ENCODE measurements at places on chromosomes 2 and 18. TPM values are rescaled to one million over a fixed set of nuclear protein-coding genes. Genes with fewer than 3 reads are reported as not detected.

- DNase-seq: no peak
- no peak overlapping the region for H3K27ac ChIP-seq
- H3K4me1 ChIP-seq: no peaks in the 10 kb centered on the region
- no peaks in the 10 kb centered on the region for H3K36me3 ChIP-seq
- no peaks in the 10 kb centered on the region for H3K27me3 ChIP-seq
Measured at GRCh38 chr2:211248841-211249240, 692.4 kb downstream of the CPS1 start.

- H3K27ac ChIP-seq: no peak overlapping the region
- no peaks in the 10 kb centered on the region for H3K27me3 ChIP-seq
- H3K36me3 ChIP-seq: no peaks in the 10 kb centered on the region
- no peak overlapping the region for H3K4me3 ChIP-seq
Measured at GRCh38 chr2:190999949-191000665, 13.9 kb downstream of the STAT1 start.

WNT6 gene
- 1.9 TPM for total RNA-seq

DNA sequence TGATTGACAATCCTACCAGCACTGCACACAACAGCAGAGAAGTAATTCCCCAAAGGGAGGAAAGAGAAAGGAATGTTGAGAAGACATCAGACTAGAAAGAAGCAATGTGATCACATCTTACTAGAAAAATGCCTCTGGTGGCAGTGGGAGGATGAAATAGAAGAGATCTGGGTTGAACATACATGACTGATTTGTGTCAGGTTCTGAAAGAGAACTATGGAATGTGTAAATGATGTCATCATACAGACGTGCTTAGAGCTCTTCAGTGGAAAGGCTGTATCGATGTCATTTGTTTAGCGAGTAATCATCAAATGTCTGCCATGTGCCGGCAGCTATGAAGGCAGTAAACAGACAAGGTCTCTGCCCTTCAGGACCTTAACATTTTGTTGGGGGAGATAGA lies 24.9 kb downstream of the GORASP2 start:
- no peak for DNase-seq
- no peaks in the 10 kb centered on the region for H3K36me3 ChIP-seq
- H3K27me3 ChIP-seq: no peaks in the 10 kb centered on the region

DNA sequence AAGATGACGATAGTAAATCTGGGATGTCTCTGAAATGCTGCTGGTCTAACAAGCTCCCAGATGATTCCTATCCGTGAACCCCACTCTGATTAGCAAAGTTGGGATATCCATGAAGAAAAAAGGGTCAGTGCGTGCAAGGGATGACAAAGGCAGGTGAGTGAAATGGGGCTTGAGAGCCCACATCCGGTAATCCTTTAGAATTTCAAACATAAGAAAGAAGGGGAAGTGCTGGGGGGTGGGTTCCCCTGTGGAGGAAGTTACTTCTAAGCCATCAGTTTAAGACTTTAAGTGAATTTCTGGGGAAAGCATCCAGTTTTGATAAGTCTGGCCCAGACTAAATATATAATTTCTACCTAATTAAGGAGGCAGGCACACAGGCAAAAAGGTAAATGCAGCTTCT lies 209.5 kb downstream of the DPP10 start:
- no peak for DNase-seq
- no peak overlapping the region for H3K4me3 ChIP-seq
- no peaks in the 10 kb centered on the region for H3K27me3 ChIP-seq
- no peaks in the 10 kb centered on the region for H3K36me3 ChIP-seq

DNA sequence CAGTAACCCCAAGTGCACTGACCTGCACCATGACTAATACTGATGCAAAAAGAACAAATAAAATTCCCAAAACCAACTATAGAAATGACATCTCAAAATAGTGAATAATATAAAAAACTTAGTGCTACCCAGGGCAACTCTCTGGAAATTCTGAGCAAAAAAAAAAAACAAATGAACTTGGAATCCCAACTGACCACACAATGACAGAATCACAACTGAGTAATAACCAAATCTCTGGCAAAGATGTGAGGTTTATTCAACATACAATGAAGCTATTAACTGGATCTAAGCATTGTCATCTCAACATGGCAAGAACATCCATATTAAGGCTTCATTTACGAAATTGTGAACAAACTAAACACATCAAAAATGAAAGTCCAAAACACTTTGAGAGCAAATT lies 22.7 kb downstream of the EXOC6B start:
- H3K4me3 ChIP-seq: no peak overlapping the region
- DNase-seq: no peak

DNA sequence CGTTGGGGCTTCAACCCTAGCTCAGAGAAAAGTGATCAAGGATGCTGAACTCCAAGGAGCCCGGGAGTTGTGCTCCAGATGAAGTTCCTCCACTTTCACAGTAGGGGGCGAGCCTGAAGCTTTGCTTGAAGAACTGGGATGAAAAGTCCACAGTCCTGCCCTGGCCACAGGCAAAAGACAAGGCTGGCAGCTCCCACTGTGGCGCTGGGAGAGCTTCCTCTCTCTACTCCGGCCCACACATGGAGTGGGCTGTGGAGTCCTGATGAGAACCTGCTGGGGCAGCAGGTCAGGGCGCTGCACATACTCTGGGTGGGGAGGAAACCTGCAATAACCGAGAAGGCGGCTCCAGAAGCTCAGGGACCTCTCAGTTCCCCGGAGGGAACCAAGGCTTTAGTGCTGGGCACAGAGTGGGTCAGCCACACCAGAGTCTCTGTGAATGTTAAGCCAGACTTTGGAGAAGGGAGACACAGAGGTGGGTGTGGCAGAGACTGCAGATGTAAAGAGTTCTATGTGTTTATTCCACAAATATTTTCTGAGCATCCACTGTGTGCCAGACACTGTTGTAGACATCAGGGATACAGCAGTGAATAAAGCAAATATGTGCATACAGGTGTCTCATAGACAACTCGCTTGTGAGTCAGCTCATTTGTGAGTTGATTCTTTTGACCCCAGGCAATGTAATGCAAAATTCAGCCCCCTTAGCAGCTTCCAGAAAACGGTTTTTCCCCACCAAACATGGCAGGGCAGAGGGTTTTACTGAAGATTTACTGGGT lies 48.0 kb upstream of the MRPL33 start:
- no peaks in the 10 kb centered on the region for H3K36me3 ChIP-seq
- DNase-seq: peak; percentile 80
- H3K27me3 ChIP-seq: no peaks in the 10 kb centered on the region
- H3K4me3 ChIP-seq: no peak overlapping the region
- H3K4me1 ChIP-seq: peaks cover 4% of the 10 kb centered on the region
- H3K27ac ChIP-seq: peak overlapping the region; percentile 94

DNA sequence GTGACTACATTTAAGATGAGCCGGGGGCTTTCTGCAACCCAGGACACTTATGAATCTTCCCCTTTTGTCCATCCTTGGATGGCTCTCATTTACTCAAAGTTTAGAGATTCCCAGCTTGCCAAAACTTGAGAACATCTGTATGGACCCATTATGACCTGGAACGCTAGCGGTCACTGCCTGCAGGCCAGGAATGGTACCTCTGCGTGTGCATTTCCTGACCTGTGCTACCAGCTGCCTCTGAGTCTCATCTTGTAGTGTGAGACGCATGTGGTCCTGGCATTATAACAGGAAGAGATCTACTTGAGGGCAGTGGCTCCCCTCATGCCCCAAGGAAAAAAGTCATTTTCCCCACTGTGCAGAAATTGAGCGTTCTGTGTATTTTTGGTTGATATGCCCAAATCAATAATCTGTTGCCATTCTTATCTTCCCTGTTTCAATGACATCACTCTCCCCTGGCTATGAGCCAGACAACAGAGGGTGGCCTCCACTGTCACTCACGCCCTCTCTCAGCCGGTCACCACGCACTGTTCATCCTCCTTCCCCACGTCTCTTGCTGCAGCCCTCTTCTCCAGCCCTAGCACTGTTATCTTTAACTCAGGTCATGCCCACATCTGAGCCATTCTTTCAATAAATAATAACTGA lies 28.5 kb upstream of the NPAS2 start:
- H3K4me3 ChIP-seq: no peak overlapping the region
- no peaks in the 10 kb centered on the region for H3K36me3 ChIP-seq
- no peaks in the 10 kb centered on the region for H3K4me1 ChIP-seq
- H3K27me3 ChIP-seq: no peaks in the 10 kb centered on the region
- no peak overlapping the region for H3K27ac ChIP-seq
- DNase-seq: no peak

CCDC74A gene
- not detected for total RNA-seq

CDH20 gene
- not detected for total RNA-seq

IRS1 gene
- 11.5 TPM for total RNA-seq

TCF23 gene
- 19.4 TPM for total RNA-seq

- DNase-seq: no peak
- H3K4me1 ChIP-seq: no peaks in the 10 kb centered on the region
- no peak overlapping the region for H3K27ac ChIP-seq
- no peaks in the 10 kb centered on the region for H3K36me3 ChIP-seq
- no peak overlapping the region for H3K4me3 ChIP-seq
Measured at GRCh38 chr2:206615417-206616089, 26.7 kb upstream of the FAM237A start.

- H3K36me3 ChIP-seq: no peaks in the 10 kb centered on the region
- no peak overlapping the region for H3K4me3 ChIP-seq
- no peak for DNase-seq
- no peaks in the 10 kb centered on the region for H3K4me1 ChIP-seq
- H3K27ac ChIP-seq: no peak overlapping the region
Measured at GRCh38 chr2:196336207-196336606, 164.8 kb upstream of the STK17B start.

DNA sequence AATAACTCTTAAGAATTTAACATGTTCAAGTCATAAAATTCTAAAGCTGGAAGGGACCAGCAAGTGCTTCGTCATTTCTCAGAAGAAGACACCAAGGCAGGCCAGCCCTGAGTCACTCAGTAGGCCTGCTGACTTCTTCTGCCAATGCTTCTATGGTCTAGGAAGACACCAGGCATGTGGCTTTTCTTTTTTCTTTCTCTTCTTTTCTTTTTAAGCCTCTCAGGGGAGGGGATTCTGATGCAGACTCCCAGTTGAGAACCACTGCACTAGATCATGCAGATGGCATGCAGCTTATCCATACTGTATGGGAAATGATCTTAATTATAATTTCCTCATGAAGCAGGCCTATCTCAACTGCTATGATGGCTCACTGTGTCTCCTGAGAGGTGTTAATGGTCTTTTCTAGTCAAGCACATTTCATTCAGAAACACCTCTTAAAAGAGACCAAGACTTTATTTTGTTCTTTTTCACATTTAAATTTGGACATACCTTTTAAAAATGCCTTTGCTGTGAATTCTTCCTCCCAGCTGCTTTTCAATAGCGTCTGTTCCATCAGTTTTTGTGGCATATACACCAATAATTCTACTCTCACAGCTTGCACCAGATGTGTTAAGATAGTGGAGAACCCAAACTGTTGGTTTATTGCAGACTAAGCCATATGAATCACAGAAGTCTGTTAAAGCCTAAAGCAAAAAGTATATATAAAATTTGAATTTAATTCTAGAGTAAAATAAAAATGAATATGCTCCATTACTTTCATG lies 11.3 kb downstream of the KCTD18 start:
- no peak for DNase-seq
- no peak overlapping the region for H3K4me3 ChIP-seq
- no peaks in the 10 kb centered on the region for H3K4me1 ChIP-seq
- no peaks in the 10 kb centered on the region for H3K36me3 ChIP-seq
- H3K27me3 ChIP-seq: no peaks in the 10 kb centered on the region

DNA sequence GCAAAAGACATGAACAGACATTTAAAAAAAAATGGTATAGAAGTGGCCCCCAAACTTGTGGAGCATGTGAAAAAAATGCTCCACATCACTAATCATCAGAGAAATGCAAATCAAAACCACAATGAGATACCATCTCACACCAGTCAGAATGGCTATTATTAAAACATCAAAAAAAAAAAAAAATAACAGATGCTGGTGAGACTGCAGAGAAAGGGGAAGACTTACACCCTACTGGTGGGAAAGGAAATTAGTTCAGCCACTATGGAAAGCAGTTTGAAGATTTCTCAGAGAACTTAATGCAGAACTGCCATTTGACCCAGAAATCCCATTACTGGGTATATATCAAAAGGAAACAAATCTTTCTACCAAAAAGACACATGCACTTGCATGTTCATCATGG lies 164.8 kb downstream of the RIT2 start:
- no peaks in the 10 kb centered on the region for H3K4me1 ChIP-seq
- no peaks in the 10 kb centered on the region for H3K27me3 ChIP-seq
- no peaks in the 10 kb centered on the region for H3K36me3 ChIP-seq
- no peak for DNase-seq
- no peak overlapping the region for H3K27ac ChIP-seq

SERPINB2 gene
- total RNA-seq: not detected

DNA sequence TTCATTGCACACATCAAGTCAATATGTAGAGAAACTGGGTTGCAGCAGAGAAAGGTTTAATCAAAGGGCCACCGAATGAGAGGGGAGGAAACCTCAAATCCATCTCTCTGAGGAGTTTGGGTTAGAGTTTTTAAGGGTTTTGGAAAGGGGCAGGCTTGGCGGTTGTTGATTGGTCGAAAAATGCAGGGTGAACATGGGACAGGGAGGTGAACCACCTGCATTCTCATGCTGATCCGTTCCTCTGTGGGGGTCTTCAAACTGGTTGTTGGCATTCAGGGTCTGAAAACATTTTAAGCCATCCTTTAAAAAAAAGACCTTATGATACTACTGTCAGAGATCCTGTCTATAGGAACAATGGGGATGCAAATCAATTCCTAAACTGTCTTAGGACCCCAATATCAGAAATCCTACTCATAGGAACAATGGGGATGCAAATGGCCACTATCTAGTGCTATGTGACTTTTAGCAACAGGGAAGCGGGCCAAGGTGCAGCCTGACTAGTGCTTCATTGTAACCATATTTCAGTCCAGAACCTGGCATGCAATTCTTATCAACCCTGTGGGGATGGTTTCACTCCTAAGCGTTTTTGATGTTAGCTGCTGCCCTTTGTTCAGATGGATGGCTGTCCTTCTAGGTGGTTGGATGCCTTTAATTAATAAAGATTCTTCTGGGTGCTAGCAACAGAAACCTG lies 120.1 kb upstream of the MGAT5 start:
- no peak overlapping the region for H3K27ac ChIP-seq
- no peaks in the 10 kb centered on the region for H3K36me3 ChIP-seq

GRCh38 chr2:232349546-232349945 lies 29.0 kb upstream of the ALPP start:
- H3K36me3 ChIP-seq: no peaks in the 10 kb centered on the region
- H3K4me1 ChIP-seq: no peaks in the 10 kb centered on the region
- no peak overlapping the region for H3K27ac ChIP-seq

POTEI gene
- 0.26 TPM for total RNA-seq

STARD6 gene
- total RNA-seq: not detected

MAP3K19 gene
- total RNA-seq: 3.8 TPM

Measured in uterus (tissue), 4 donors.